ENCODE measurements at places on chromosomes 4 and X.

GRCh38 chrX:618761-619450, 11.7 kb upstream of the SHOX start:
- no peak for DNase-seq

GRCh38 chr4:17335371-17335770, 176.5 kb downstream of the QDPR start:
- DNase-seq = no peak

DNA sequence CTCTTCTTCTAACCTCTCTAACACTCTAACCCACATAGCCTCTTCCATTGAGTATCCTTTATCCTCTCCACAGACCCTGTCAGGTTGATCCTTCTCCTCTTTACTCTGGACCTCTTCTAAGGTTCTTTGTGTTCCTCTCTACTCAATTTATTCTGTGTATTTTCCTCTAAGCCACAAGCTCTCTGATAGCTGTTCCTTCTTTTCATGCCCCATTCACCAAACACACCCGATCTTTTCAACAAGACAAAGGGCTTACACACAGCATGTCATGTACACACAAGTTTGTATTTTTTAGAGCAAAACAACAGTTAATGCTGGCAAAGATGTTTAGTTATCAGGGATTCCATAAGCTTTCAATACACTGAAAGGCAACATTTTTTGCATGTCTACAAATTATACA, 1.9 kb downstream of the SPIN2B start:
- DNase-seq = no peak

DNA sequence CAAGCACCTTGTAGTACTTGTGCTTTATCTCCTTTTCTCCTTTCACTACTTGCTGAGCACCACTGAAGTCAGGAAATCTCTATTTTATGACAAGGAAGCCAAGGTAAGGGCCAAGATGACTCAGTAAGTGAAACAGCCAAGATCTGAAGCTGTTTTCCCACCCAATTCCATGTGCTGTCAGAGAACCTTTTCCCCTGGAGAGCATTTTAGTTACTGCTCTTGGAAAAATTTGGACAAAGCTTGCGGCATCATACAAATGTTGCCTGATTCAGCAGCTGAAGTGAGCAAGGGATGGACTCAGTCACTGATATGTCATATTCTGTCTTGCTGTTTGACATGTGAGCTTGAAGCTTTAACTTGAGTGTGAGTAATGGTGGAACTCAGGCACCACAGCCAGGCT, 391.4 kb downstream of the RAB28 start:
- DNase-seq = no peak

DNA sequence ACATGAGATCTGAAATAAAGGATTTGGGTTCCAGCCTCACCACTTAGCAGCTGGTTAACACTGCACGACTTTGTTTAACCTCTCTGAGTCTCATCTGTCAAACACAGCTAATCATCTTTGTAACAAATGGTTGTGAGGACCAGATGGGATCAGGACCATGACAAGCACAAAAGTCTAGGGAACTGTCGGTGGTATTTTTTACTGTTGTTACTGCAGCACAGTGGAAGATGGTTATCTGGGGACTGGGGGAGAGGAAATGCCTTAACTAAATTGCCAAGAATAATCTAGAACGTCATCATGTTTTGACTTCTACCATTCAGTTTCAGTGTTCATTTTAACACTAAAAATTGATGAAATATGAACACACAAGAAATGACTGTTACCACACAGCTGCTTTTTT, 99.5 kb downstream of the ADGRA3 start:
- DNase-seq = no peak

GRCh38 chr4:182853731-182854330, 63.4 kb downstream of the DCTD start:
- no peak for DNase-seq

DNA sequence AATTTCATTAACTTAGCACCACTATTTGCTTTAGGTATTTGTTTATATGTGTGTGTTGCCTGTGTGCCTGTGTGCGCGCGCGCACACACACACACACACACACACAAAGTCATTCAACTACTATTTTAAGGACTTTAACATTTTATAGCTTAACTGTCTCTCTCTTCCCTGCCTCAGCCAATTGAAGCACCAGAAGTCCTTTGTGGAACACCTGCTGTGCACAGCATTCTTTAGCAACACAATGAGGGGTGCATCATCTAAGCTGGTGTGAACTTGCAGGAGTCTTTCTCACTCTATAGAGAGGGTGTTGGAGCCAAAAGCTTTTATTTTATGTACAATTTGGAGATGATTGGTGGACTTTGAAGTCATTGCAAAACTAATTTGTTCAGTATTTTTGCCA, 31.3 kb downstream of the SLIT2 start:
- DNase-seq = no peak

DNA sequence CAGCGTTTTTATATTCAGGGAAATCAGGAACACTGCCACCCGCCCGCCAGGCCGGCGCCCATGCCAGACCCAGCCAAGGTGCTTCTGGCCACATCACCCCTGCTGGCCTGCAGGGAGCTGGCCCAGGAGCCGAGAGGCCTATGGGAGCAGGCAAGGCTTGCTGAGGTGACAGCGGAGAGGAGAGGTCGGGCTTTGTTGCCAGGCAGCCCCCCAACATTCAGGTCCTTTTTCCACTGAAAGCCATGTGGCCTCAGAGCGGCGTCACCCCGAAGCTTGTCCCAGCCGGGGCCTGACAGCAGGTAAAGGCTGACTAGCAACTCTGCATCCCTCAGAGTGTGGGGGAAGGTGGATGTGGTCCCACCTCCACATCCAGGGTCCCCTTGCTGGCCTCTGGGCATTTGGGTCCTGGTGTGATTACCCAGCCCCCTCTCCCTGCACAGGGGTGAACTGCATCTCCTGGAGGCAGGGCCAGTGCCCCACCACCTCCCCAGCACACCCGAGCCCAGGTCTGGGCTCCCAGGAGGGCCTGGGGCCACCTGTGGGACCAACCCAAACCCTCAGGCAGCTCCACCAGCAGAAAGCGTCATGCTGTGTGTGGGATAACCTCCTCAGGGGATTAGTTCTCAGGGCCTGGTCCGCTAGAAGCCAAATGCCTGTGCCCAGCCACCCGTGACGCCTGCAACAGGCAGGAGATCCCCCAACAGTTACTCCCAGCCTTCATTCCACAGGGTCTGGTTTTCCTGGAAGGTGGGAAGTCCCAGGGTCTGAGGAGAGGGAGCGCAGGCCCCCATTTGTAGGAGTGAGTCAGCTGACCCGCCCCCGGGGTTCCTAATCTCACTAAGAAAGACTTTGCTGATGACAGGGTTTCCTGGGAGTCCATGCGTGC, at the start of gene PDE6B:
PDE6B (plus strand) TSS at position 869 of the 886 bp plus-strand sequence. CDS start 54 bp downstream, outside the sequence.
- no peak for DNase-seq

DNA sequence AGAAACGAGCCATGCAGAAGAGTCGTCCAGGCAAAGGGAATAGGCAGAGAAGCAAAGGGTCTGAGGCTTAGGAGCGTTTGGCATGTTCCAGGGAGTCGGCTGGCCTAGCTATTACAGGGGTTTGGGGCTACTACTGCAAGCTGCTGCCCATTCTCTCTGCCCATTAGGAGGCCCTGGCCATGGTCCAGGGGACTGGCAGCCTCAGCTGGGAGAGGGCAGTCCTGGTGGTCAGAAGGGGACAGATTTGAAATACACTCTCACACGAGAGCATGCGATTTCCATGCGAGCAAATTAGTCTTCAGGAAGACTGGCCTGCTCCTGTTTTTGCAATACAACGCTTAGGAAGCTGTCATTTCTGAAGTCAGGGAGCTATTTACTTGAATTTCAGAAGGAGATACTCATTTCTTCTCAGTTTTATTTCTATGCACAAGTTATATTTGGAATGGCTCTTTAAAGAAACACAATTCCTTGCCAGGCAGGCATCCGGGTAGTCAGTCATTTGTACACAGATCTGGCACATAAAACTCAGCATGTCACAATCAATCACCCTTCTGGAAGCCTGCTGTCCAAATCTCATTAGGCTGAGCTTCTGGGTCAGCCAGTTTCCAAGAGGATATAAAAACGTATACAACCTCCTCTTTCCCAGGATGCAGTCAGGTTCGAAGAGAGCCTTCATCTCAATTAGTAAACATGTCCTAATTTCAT, 27.0 kb downstream of the PROM1 start:
- no peak for DNase-seq

GRCh38 chr4:83125738-83126141, 11.2 kb upstream of the PLAC8 start:
- no peak for DNase-seq

DNA sequence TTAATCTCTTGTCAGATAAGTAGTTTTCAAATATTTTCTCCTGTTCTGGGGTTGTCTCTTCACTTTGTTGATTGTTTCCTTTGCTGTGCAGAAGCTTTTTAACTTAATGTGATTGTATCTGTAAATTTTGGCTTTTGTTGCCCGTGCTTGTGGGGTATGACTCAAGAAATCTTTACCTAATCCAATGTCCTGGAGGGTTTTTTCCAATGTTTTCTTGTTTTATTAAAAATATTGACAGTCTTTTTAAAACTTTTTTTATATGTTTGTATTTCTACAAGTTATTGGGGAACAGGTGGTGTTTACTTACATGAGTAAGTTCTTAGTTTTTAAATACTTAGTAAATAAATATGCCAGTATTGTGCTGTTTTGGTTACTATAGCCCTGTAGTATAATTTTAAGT, 44.9 kb downstream of the RTL3 start:
- no peak for DNase-seq

DNA sequence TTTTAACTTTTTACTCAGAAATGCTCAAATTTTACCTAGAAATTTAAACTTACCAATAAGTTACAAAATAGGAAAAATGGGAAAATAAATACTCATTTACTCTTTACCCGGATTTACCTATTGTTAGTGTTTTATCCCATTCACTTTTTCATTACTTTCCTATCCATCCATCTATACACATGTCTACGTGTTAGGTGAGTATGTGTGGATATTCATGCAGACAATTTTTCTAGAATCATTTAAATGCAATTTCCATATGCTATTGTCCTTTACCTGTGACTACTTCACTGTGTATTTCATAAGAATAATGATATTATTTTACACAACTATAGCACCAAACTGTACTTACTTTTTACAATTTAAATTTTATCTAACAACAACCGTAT, 896.6 kb upstream of the INTU start:
- no peak for DNase-seq

GRCh38 chr4:184165291-184165690, 52.4 kb downstream of the ENPP6 start:
- DNase-seq = no peak

GRCh38 chr4:73859614-73860088, 6.6 kb downstream of the PF4V1 start:
- DNase-seq = no peak

DNA sequence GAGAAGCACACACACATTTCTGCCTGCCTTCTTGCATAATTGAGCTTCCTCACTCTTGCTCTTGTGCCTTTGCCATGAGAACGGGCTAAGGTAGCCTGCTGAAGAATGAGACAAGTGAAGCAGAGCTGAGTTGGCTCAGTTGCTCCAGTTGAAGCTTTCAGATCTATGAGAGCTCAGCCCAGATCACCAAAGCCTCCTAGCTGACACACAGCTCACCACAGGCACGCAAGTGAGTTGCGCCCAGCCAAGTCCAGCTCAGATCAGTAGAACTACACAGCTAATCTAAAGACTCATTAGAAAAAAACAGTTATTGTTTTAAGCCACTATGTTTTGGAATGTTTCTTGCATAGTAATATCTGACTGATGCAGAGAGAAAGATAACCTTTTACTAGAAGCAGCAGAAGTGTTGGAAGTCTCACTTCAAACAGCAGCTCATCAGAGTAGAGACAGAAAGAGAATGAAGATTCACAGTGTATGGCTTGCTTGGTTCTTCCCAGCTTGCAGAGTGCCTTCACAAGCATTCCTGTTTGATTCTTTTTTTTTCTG, 362.4 kb downstream of the MID1IP1 start:
- no peak for DNase-seq

DNA sequence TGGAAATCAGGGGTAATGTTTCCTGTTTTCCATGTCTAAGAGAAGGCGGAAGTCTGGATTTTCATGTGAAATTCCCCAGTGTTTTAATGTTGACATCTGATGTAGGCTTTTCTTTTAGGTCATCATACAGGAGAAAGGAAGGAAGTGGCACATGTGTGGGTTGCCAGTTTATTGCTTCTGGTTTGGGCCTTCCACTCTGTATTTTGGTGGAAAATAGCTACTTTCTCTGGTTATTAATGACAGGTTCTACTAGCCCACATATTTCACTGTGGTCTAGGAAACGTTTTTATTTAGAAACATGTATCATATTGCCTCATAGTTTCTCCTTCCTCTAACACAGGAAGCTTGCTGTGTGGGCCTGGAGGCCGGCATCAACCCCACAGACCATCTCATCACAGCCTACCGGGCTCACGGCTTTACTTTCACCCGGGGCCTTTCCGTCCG, 7.2 kb downstream of the PDHA1 start:
- DNase-seq = peak; percentile 36

DNA sequence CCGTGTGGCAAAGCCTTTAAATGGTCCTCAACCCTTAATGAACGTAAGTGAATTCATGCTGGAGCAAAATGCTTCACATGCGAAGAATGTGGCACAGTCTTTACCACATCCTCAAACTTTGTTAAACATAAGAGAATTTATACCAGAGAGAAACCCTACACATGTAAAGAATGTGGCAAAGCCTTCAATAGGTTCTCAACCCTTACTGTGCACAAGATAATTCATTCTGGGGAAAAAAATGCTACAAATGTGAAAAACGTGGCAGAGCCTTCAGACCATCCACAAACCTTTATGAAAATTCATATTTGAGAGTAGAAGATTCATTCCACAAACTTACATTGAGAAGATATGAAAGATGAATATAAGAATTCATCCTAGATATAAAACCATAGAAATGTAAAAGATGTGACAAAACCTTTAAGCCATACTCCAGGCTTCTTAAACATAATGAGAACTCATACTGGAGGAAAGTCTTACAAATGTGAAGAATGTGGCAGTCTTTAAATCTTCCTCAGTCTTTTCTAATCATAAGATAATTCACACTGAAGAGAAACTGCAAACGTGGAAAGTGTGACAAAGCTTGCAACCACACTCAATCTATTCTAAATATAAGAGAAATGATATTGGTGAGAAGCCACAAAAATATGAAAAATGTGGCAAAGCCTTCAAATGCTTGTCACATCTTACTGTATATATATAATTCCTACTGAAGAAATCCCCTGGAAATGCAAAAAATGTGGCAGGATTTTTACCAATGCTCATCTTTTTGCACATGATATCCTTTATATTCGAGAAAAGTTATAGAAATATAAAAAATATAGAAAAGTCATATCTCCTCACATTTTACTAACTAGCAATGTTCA, 36.9 kb downstream of the ZNF141 start:
- no peak for DNase-seq

GRCh38 chrX:69317721-69318120, 152.5 kb upstream of the PJA1 start:
- no peak for DNase-seq

GRCh38 chr4:113474017-113474416, 287.5 kb downstream of the CAMK2D start:
- no peak for DNase-seq

- no peak for DNase-seq
These were observed 353.8 kb downstream of the EPHA5 start for GRCh38 chr4:65316534-65316933.

- no peak for DNase-seq
These were observed 182.8 kb upstream of the MAP3K15 start for GRCh38 chrX:19698122-19698521.

GRCh38 chrX:46279925-46280313, 265.3 kb downstream of the ZNF674 start:
- DNase-seq = no peak

GRCh38 chr4:69773484-69773883, 13.1 kb upstream of the SULT1B1 start:
- DNase-seq = no peak
